Activated CD8-positive, alpha-beta memory T cell treated with anti-CD3 and anti-CD28 coated beads for 48 hours (primary cell): ENCODE measurements at places on chromosomes 7 and 10.

- no peak for DNase-seq
Observed at GRCh38 chr7:151131592-151132293, 35.8 kb downstream of the GBX1 start.

DNA sequence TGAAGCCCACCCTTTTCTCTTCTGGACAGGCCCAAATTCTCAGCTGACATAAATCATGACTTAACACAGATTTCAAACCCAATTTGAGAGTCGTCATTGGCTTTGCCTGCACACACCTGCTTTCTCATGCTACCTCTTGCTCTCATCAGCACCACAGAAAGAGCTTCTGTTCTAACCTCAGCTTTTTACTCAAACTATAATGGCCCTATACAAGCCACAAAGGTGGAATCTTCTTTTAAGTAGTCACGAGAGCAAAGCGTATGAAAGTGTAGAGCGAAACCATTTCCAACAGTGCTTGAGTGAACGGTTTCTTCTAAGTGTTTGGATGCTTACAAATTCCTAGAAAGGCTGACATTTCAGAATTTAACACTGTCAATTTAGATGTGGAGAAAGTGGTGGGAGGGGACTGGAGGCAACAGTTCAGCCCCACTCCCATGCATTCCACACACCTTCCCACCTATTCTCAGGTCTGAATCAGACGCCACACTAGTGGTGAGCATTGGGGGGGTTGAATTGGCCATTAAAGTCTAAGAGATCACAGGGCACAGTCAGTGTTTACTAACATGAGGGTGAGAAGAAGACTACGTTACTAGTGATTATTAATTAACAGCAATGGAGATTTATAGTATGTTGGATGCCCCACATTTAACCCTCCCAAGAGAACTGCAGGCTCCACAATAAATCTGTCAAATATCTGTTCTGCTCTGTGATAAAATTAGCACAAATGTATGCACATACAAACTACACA, 114.0 kb downstream of the PRKCQ start:
- DNase-seq = no peak

DNA sequence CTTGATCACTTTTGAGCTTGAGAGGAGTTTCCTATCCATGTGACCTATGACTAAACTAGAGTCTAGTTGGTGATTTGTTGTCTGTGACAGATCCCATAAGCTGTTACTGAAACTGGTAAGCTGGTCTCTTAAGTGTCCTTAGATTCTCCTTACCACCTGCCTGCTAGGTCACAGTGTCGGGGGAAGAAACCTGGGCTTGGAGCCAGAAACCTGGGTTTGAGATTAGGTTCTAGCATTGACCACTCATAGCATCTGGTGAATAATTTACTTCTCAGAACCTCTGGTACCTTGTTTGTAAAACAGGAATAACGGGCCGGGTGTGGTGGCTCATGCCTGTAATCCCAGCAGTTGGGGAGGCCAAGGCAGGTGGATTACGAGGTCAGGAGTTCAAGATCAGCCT, 21.8 kb upstream of the ITPRID1 start:
- DNase-seq = no peak

- DNase-seq = no peak
Observed at GRCh38 chr10:35643151-35644049, 1.3 kb upstream of the FZD8 start.

GRCh38 chr10:115093286-115093775, at the start of gene ATRNL1:
Gene ATRNL1, plus strand, starts transcription at chr10:115093365. Its CDS starts 386 bp downstream, at chr10:115093751.
- DNase-seq = no peak

- no peak for DNase-seq
Observed at GRCh38 chr10:3499120-3499519, 285.9 kb downstream of the KLF6 start.

DNA sequence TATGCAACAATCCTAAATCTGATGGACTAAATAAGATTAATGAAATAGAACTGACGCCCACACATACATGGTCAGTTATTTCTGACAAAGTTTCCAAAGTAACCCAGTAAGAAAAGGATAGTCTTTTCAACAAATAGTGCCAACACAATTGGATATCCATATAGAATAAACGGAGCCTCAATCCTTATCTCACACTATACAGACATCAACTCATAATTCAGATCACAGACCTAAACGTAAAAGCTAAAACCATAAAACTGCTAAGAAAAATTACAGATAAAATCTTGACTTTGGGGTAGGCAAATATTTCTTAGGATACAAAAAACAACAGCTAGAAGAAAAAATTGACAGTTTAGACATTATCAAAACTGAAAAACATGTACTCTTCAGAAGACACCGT, 8.5 kb downstream of the CACUL1 start:
- no peak for DNase-seq

DNA sequence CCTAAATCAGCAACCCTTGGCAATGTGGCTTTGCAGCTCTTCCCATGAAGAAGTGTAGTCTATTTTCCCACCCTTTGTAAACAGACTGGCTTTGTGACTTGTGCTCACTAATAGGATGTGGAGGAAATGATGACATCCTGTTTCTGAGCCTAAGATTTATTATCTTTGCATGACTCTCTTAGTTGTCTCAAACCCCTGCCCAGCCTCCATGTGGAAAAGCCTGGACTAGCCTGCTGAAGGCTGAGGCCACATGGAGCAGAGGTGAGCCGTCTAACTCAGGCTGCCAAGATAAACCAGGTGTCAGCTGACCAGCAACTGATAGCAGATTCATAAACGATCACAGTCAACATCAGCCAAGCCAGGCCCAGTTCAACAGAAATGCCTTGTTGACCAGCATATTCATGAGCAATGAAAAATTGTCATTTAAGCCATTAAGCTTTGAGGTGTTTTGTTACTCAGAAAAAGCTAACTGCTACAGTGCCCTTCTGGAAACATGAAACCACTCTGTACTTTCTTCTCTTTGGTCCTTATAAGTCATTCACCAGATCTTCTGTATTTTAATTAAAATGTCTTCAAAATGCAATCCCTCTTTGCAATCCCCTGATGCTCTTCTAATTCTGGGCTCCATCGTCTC, 586.3 kb upstream of the ANKRD30A start:
- DNase-seq = no peak
